ENCODE measurements at places on chromosomes 12 and 14. TPM values are rescaled to one million over a fixed set of nuclear protein-coding genes. Genes with fewer than 3 reads are reported as not detected.

GRCh38 chr12:129641926-129642325, 261.9 kb downstream of the TMEM132D start:
- H3K27me3 ChIP-seq, result peaks cover 31% of the 10 kb centered on the region
- H3K4me1 ChIP-seq, result no peaks in the 10 kb centered on the region
- H3K36me3 ChIP-seq, result no peaks in the 10 kb centered on the region
- no peak overlapping the region for H3K27ac ChIP-seq
- DNase-seq, result no peak

DNA sequence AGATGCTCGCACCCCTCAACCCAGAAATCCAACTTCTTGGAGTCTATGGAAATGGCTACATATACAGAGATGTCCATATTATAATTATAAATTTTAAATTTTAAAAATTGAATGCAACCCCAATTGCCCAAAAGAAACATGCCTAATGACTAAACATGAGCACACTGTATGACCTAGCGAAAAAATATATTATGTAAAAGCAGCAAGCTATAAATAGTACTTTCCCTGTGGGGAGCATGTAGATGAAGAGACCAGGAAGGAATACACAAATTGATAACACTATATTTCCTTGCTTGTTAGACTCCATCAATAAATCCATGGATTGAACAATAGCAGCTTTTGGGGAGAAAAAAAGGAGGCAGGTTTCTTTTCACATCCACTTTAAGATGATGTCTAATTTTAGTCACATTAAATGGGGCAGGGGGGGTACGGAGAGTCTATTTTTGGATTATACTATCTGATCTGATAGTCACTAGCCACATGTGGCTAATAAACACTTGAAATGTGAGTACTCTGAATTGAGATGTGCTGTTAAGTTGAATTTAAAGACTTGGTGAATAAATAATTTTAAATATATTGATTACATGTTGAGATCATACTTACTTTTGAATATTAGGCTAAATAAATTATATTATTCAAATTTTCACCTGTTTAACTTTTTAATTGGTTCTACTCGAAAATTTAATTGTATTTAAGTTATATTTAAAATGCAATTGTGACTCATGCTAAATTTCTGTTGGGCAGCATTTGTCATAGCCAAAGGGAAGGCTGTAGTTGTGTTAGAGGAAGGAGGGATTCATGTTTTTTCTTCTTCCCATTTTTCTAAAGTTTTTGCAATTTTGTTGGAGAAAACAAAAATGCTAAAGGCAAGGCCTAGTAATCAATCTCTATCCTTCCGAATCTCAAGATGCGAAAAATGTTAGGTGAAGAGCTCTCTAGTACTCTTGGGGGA, 17.5 kb downstream of the MAX start:
- H3K4me1 ChIP-seq, result no peaks in the 10 kb centered on the region
- H3K27ac ChIP-seq, result no peak overlapping the region
- peaks cover 51% of the 10 kb centered on the region for H3K36me3 ChIP-seq
- no peaks in the 10 kb centered on the region for H3K27me3 ChIP-seq
- DNase-seq, result no peak

- no peak for DNase-seq
- H3K4me3 ChIP-seq, result no peak overlapping the region
- H3K27ac ChIP-seq, result peak overlapping the region; percentile 22
- H3K27me3 ChIP-seq, result no peaks in the 10 kb centered on the region
- H3K4me1 ChIP-seq, result peaks cover 21% of the 10 kb centered on the region
- H3K36me3 ChIP-seq, result no peaks in the 10 kb centered on the region
Observed at GRCh38 chr14:103856607-103857006, 9.2 kb upstream of the PPP1R13B start.

DNA sequence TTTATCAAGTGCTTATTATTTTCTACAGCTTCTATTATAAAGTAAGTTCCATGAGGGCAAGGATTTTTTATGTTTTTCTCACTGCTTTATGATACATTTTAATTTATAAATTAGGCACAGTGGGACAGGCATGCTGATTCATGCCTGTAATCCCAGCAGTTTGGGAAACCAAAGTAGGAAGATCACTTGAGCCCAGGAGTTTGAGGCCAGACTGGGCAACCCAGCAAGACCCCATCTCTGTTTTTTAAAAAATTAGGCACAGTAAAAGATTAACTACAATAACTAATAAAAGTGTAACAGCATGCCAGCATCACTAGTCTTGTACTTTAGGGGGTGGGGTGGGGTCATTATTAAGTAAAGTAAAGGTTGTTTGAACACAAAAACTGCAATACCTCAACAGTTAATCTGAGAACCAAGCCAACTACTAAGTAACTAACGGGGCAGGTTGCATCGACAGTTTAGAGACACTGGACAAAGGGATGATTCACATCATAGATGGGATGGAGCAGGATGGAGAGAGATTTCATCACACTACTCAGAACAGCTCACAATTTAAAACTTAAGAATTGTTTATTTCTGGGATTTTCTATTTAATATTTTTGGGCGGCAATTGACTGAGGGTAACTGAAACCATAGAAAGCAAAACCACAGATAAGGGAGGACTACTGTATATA, 119.5 kb downstream of the PLEKHA5 start:
- no peak for DNase-seq
- peaks cover 6% of the 10 kb centered on the region for H3K4me1 ChIP-seq
- no peaks in the 10 kb centered on the region for H3K27me3 ChIP-seq
- H3K36me3 ChIP-seq, result peaks cover 4% of the 10 kb centered on the region
- no peak overlapping the region for H3K4me3 ChIP-seq
- no peak overlapping the region for H3K27ac ChIP-seq

GRCh38 chr12:66428261-66428660, 126.0 kb downstream of the HELB start:
- peaks cover 2% of the 10 kb centered on the region for H3K4me1 ChIP-seq
- H3K27ac ChIP-seq, result no peak overlapping the region
- peaks cover 11% of the 10 kb centered on the region for H3K27me3 ChIP-seq
- DNase-seq, result no peak
- no peak overlapping the region for H3K4me3 ChIP-seq
- H3K36me3 ChIP-seq, result peaks cover 11% of the 10 kb centered on the region

GRCh38 chr14:55430024-55430690, 10.3 kb downstream of the TBPL2 start:
- H3K27ac ChIP-seq, result peak overlapping the region; percentile 87
- no peak overlapping the region for H3K4me3 ChIP-seq
- H3K27me3 ChIP-seq, result peaks cover 5% of the 10 kb centered on the region
- DNase-seq, result no peak

DNA sequence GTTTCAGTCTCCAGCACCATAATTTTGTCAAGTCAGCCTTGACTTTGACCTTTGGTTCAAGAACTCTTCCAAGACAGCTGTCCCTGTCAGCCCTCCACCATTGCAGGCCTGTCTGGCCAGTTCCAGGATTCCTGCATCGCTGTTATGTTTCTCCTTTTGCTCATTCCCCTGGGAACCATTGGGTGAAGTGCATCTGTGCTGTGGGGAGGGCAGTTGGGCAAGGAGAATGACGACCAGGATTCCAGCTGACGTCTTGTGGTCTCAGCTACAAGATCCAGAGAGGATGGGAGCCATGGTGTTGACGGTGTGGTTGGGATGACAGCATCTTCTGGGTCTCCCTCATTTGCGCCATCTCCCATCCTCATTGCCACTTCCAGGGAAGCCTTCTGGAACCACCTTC, 45.9 kb upstream of the SLC24A4 start:
- H3K4me3 ChIP-seq, result no peak overlapping the region
- H3K27me3 ChIP-seq, result peaks cover 11% of the 10 kb centered on the region
- H3K36me3 ChIP-seq, result no peaks in the 10 kb centered on the region
- H3K27ac ChIP-seq, result no peak overlapping the region
- H3K4me1 ChIP-seq, result peaks cover 3% of the 10 kb centered on the region

- no peaks in the 10 kb centered on the region for H3K36me3 ChIP-seq
- no peak for DNase-seq
- H3K4me1 ChIP-seq, result peaks cover 6% of the 10 kb centered on the region
Observed at GRCh38 chr12:77837876-77838291, 7.2 kb downstream of the NAV3 start.

GRCh38 chr14:28765169-28765830, 1.3 kb upstream of the FOXG1 start:
- peaks cover 10% of the 10 kb centered on the region for H3K4me1 ChIP-seq
- peaks cover 81% of the 10 kb centered on the region for H3K27me3 ChIP-seq
- peak overlapping the region; percentile 45 for H3K4me3 ChIP-seq
- H3K27ac ChIP-seq, result peak overlapping the region; percentile 50
- no peak for DNase-seq

Gene KRT7
- 18.2 TPM for total RNA-seq

Gene LPCAT3
- total RNA-seq, result 81.8 TPM

Gene PALS1
- total RNA-seq, result 30.1 TPM

Gene CHGA
- 1,495 TPM for total RNA-seq
